ENCODE measurements at places on chromosomes 11 and 22.

- DNase-seq = no peak
Measured at GRCh38 chr11:92810423-92811064, 158.9 kb upstream of the MTNR1B start.

GRCh38 chr11:128632141-128632791 lies 44.9 kb upstream of the ETS1 start:
- no peak for DNase-seq

DNA sequence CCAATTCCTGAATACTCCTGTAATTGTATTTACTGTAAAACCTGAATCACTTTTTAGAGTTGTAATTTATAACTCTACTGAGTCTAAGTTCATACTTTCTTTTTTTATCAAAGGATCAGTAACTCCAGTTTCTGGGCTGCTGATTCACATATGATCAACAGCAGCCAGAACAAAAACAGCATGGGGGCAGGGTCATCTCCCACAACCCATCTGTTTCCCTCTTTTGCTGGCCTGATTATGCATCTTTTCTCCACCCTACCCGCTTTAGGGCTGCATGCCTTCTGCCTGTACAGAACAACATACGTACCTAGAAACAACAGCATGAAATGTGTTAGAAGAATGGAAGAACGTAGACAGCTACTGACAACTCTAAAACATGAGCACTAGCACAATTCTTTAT lies 76.0 kb downstream of the MRTFA start:
- no peak for DNase-seq

DNA sequence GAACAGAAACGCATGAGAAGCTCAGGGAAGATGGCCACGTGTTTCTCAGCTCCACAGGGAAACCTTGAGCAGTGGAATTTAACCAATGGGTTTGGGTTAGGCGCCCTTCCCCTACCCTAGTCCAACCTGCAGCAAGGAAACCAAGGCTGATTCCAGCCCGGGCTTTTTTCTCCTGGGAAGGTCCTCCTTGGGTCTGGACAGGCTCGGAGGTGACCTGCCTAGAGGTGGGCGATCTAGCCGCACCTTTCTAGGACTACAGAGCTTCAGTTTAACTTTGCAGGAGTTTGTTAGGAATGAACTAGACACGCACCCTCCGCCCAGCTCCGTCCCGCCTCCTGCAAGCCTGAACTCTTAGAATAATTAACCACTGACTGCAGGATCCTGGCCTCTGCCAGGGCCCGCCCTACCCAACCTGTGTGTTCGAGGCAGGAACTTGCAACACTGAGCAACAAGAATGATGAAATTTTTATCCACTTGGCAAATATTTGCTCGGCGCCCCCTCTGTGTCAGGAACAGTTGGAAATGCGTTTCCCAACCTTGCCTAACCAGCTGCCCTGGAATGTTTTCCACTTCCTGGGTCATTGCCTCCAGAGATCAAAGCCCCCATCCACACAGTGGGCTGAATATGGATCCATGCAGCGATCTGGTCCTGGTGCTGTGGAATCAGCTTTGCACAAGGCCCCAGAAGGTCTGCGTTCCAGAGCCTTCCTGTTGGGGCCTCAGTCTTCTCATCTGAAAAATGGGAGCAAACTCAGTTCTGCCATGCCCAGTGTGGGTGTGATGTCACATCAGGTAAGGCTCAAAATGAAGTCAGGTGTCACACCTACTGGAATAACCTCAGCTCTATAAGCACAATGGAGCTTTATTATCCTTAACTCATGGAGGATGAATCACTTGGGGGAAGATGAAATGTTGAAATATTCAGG lies 13.3 kb downstream of the MPST start:
- DNase-seq = no peak

DNA sequence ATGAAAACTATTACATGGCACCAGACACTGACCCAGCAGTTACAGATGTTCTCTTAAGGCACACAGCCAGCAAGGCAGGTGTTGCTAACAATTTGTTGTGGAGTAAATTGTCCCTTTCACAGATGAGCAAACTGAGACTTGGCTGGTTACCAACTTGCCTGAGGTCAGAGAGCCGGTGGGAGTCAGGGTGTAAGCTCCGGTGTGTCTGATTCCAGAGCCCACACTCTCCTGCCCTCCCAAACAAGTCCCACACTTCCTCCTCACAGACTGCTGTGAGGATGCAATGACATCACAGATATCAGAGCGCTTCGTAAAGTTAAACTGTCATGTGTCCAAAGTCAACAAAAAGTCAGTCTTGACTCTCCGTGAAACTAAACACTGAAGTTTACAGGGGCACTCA lies 12.5 kb downstream of the GDPD5 start:
- DNase-seq = no peak

DNA sequence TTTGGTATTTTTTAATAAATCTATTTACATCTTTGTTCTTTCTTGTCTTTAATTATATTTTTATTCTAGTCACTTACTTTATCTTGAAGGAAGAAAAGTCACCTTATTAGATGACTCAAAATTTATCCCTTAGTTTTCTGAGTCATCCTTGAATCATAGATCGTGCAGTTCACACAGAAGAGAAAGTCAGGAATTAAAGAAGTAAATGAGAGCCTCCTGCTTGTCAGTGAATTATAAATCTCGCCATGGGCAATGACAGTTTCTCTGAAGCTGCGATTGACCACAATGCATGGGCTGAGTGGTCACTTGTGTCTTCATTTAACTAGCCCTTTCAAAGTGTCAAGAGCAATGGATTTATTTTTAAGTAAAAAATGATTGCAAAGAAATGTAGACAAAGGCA lies 91.2 kb downstream of the LUZP2 start:
- DNase-seq = no peak

DNA sequence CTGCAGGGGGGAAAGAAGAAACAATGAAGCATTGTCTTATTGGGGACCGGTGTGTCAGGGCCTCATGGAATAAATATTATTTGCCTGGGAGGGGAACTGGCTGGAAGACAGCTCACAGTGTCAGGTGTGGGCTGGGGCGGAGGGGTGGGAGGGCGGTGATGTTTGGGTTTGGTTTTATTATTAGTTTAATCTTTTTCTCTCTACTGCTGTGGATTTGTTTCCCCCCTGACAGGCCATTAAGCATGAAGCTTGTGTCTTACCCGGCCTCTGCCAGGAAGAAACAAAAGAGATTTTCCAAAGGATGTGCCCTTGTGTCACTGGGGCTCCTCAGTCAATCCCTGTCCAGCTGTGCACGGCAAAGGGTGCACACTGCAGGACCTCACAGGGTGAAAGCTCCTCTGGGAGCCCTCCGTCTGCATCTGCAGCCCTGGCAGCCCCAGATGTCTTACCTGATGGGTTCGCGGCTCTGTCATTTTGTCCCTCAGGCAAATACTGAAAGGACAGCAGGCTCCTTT lies 203.1 kb upstream of the TMEM45B start:
- no peak for DNase-seq

DNA sequence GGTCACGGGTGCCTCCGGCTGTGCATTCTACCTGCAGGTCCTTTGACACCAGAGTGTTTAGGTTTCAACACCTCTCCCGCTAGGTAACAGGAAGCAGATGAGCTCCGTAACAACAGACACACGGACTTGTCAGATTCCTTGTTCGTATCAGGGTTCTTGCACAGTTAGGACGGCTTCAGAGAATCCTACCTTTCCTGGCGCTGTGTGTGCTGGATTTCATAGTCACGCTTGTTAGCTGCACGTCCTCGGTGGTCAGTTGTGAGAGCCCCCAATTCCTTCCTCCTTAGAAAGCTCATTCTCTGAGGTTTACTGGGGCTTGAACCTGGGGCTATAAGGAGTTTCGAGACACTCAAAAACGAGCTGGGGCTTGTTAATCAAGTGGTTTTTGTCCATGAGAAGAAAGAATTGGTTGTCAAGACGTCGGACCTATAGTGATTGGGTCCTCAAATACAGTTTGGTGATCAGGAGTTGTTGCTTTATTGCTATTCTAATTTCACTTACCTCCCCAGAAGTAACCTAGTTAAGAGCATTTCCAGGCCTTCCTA lies 664 bp downstream of the DDB2 start:
- no peak for DNase-seq

DNA sequence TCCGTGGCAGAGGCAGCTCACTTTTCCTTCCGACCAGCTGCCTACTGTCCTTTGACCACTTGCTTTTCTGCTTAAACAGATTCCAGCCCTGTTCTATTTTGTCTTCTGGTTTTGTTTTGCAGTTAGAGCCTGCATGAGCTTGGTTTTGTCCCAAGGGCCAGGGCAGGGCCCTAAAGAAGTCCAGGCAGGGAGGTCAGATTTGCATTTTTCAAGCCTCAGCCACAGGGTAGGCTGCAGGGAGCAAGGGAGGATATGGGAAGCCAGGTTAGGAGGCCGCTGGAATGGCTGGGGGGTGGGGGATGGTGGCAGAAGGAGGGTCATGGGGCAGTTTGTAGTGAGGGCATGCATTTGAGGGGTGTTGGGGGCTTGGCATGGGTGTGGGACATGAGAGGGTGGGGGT lies 23.1 kb downstream of the FADD start:
- DNase-seq = no peak

- DNase-seq = no peak
Measured at GRCh38 chr11:116742104-116742503, 30.7 kb downstream of the BUD13 start.

- no peak for DNase-seq
Measured at GRCh38 chr11:126731576-126732142, 268.9 kb downstream of the KIRREL3 start.

GRCh38 chr11:83671289-83671688 lies 385.1 kb upstream of the CCDC90B start:
- no peak for DNase-seq
